ENCODE measurements at places on chromosomes 12 and 14. TPM values are rescaled to one million over a fixed set of nuclear protein-coding genes. Genes with fewer than 3 reads are reported as not detected.

The TAS2R50 gene
- polyA plus RNA-seq, result not detected

The RSRC2 gene
- 20.5 TPM for polyA plus RNA-seq

The MGAT4C gene
- not detected for polyA plus RNA-seq

The HOXC4 gene
- polyA plus RNA-seq, result 2.4 TPM

The TSPAN11 gene
- polyA plus RNA-seq, result 0.06 TPM

The EIF2B2 gene
- 127 TPM for polyA plus RNA-seq

The LRP1-AS gene
- polyA plus RNA-seq, result not detected

The LPAR5 gene
- polyA plus RNA-seq, result 0.12 TPM

The ST8SIA1 gene
- 0.70 TPM for polyA plus RNA-seq

The BCL2L14 gene
- polyA plus RNA-seq, result not detected

The C1R gene
- polyA plus RNA-seq, result 5.3 TPM

The CISTR gene
- polyA plus RNA-seq, result not detected

The ACTN1 gene
- 813 TPM for polyA plus RNA-seq

The GPRC5D gene
- not detected for polyA plus RNA-seq

The PLXNC1 gene
- polyA plus RNA-seq, result 0.48 TPM

The LLPH gene
- 10.6 TPM for polyA plus RNA-seq

The RPL10L gene
- polyA plus RNA-seq, result not detected

The COPZ1 gene
- polyA plus RNA-seq, result 172 TPM

The LRRC9 gene
- polyA plus RNA-seq, result not detected

The GNG2 gene
- polyA plus RNA-seq, result 1.0 TPM

- DNase-seq, result peak; percentile 80
Observed at GRCh38 chr12:94622475-94622874, 27.9 kb downstream of the TMCC3 start.

DNA sequence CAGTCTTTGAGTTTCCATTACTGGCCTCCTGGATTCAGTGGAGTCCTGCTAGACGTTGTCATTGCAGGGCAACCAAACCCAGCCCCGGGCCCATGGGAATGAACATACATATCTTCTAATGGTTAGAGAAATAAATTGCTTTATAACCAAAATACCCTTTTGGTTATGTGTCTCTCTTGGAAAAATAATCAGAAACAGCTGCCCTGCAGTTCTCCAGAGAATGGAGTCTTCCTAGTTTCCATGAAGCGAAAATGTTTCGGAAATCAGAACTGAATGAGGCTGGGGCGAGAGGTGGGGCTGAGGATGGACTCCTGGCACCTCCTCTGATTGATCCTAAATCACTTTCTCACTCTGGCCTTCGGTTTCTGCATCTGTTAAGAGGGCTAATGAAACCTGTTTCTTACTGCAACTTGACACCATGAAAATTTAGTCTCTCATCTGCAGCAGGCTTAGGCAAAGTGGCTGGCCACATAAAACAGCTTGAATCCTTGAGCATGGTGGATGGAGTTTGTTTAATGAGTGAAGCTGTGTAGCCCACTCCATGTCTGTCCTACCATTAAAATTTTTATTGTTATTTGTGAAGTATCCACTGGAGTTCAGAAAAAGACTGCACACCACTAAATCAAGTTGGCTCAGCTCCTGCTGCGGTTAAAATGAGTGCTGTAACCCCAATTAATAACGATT, 198.9 kb downstream of the CACNA1C start:
- DNase-seq, result no peak

DNA sequence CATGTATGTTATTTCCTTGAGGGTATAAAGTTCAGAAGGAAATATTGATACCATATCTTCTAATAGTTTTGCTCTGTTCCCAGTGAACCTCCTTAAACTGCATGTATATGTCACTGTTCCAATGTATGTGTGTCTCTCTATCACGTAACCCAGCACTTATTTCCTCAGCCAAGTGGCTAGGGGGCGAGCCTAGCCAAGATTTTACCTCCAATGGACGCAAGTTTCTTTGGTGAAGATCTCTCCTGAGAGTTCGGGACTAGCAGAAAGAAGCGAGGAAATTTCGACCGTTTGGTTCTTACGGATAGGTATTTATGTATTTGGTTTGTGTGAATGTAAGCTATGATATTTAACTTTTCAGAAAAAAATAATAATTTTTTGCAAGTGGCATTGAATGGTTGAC, 2.5 kb downstream of the SFSWAP start:
- DNase-seq, result no peak

DNA sequence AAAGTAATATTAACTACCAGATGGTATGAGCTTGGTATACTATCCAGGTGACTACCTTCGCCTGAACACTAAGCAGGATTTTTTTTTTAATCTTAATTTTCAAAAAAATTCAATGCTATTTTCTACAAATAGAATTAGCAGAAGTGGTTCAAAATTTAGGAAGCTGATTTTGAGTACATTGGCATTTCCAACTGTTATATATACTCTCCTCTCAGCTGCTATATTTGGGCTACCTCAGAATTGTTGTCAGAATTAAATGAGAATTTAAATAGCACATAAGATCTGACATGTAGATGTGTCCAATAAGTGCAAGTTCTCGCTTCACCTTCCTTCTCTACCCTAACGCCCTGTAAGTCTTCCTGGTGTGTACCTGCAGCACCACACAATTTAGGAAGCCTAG, 83.1 kb downstream of the DUSP6 start:
- DNase-seq, result no peak

- no peak for DNase-seq
Observed at GRCh38 chr14:50862036-50862570, 9.8 kb upstream of the ABHD12B start.

DNA sequence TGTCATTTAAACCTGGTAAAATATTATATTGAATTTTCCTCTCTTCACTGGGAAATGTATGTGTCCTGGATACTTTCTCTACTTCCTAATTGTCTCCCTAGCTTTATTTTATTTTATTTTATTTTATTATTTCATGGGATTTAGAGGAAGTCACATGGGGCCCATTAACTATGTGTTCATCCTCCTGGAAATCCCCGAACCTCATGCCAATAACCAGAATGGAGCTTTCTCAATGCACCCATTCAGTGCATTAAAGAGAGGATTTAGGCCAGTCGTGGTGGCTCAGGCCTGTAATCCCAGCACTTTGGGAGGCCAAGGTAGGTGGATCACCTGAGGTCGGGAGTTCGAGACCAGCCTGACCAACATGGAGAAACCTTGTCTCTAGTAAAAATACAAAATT, 1.3 kb upstream of the RPGRIP1 start:
- no peak for DNase-seq

GRCh38 chr14:32779840-32780239, 158.8 kb upstream of the NPAS3 start:
- no peak for DNase-seq

DNA sequence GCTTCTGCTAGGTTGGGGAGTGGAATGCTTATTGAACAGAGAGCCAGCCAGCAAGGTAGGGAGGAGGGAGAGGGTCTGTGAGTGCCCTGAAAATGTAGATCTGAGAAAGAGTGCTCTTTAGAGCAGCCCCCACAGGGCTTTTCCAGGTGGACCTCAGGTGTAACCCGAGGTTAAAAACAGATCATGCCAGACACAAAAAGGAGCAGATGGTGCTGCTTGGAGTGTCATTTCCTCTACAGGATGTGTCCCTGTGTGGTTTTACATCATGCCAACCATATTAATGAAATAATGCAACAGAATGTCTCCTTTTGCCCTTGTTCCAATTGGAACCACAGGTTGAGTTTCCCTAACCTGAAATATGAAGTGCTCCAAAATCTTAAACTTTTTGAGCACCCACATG, 6.4 kb downstream of the SUSD6 start:
- no peak for DNase-seq

- DNase-seq, result no peak
Observed at GRCh38 chr12:22190-22529, 44.4 kb upstream of the IQSEC3 start.

- peak; percentile 29 for DNase-seq
Observed at GRCh38 chr14:53016919-53017318, 66.1 kb upstream of the FERMT2 start.

DNA sequence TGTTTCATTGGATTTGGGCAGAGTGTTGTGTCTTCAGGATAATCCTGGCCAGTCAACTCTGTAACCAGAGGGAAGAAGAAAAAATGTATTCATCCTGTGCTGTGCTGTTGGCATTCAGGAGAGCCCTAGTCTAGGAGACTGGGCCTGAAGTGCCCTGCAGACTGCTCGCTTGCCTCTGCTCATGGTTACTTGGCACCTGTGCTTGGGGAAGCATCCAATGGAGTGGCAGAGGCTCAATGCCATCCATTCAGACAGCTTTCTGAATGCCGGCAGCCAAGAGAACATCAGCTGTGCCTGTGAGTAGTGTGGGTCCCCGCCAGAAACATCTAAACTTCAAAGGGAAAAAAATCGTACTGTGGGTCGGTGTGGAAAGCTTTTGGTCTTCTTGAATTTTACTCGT, 124.2 kb downstream of the SRGAP1 start:
- DNase-seq, result no peak

GRCh38 chr12:94867066-94867855, 136.2 kb downstream of the NDUFA12 start:
- DNase-seq, result no peak

GRCh38 chr12:44484862-44485261, 391.3 kb downstream of the NELL2 start:
- no peak for DNase-seq

GRCh38 chr12:6899837-6900519, 4.6 kb upstream of the LRRC23 start:
- no peak for DNase-seq

GRCh38 chr14:20583142-20583541, 4.7 kb downstream of the RNASE11 start:
- DNase-seq, result no peak

DNA sequence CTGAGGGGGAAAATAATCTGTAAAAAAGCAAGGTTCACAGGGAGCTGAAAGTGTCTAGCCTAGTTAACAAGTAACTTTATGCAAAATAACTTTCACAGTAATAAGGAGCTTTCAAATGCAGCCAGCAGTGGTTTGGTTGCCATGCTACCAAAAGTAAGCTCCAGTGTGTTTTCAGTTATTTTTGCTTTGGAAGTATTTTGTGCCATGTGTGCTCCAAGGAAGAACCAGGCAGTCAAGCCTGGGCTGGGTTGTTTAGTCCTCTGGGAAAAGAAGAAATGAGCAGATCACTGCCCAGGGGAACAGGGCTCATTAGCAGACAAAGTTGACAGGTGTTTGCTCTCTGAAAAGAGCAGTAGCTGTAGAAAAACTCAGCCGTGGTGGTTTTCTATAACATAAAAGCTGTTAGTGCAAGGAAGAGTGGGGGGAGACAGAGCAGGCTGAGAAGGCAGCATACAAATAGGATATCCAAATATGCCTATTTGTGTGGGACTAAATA, 92.8 kb upstream of the TMTC2 start:
- DNase-seq, result no peak

DNA sequence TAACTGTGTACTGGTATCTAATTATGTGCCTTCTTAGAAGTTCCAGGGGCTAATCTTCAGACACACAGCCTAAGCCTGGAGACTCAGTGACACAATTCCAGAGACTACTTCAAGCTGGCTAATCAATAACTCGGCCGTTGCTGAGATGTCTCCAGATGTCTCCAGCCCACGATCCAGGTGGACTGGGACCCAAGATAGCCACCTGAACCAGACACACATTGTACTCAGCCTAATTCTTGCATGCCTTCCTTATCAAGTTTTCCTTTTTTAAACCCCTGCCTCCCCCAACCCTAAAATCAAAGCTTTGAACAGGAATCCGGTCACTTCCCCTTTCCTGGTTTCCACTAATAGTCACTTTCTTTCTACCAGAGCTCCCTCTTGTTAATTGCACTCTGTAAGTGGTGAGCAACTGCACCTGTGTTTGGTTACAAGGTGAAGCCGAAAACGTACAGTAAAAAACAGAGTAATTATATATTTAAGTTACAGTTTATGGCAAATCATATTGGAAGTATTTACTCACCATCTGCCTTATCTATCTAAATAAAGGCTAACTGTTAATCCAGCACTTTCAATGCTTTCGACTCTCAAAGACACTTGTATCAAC, 39.8 kb upstream of the PTGDR start:
- DNase-seq, result no peak

DNA sequence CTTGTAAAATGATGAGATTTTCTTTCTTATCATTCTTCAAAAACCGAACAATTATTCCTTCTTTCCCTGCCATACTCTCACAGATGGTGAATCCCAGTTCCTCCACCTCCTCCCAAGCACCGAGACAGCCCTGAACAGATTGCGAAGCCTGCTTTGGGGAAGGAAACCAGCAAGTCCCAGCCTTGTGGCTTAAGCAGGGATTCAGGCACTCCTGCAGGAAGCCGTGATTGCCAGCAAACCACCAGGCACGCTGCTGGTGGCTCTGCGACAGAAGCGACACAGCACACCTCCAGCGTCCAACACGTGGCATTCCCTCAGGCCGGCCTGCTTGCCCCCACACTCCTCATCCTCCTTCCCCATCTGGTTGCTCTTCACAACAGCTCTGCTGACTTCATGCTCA, 237.7 kb downstream of the GXYLT1 start:
- no peak for DNase-seq

GRCh38 chr12:11689591-11690186, 40.2 kb downstream of the ETV6 start:
- DNase-seq, result no peak

DNA sequence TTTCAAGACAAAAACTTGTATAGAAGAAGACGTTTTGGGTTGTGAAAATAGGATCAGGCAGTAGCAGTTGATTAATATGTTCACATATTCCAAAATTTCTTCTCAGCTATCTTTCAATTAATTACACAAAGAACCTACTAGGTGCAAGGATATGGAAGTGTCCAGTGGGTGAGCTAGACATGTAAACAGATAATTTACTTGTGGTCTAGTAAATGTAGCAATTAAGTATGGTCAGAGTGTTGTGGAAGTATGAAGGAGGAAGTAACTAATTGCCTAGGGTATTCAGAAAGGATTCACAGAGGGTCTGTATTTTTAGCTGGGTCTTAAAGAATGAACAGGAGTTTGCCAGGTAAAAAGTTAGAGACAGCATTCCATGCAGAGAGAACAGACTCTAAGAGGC, 5.9 kb downstream of the GOLGA5 start:
- DNase-seq, result no peak

- no peak for DNase-seq
Observed at GRCh38 chr12:64332296-64332695, 58.3 kb downstream of the C12orf56 start.

- no peak for DNase-seq
Observed at GRCh38 chr12:128929057-128929456, 75.8 kb downstream of the GLT1D1 start.

DNA sequence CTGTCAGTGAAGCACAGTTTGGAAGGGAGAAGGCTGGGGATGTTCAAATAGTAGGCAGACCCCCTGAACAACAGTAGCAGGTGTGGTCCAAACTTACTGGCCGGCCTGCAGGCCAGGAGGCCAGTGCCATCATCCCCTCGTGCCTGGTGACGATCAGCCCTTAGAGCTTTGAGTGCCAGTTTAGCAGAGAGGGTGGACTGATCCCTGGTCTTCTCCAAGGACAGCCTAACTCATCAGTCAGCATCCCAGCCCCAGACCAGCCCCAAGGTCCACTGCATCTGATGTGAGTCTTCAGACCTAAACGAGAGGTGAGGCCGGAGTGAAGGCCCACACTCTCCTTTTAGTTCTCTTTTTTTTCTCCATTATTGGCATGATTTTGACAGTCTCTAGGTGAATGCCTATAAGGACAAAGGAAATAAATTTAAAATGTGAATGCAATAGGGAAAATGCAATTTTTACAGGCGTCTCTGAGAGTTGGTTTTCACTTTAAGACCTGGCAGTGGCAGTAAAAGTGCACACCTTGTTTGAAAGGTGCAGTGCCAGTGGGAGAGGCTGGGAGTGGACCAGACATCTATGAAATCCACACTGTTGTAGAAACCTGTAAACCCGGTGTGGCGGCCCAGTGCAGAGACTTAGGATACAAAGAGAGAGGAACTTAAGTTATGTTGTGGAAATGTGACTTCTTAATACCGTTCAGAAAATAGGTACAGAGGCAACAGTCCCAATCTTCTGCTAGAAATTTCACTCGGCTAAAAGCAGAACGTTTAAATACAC, 311.2 kb downstream of the CACNA1C start:
- DNase-seq, result no peak
